ENCODE measurements at places on chromosomes 1 and 21. TPM values are rescaled to one million over a fixed set of nuclear protein-coding genes. Genes with fewer than 3 reads are reported as not detected.

DNA sequence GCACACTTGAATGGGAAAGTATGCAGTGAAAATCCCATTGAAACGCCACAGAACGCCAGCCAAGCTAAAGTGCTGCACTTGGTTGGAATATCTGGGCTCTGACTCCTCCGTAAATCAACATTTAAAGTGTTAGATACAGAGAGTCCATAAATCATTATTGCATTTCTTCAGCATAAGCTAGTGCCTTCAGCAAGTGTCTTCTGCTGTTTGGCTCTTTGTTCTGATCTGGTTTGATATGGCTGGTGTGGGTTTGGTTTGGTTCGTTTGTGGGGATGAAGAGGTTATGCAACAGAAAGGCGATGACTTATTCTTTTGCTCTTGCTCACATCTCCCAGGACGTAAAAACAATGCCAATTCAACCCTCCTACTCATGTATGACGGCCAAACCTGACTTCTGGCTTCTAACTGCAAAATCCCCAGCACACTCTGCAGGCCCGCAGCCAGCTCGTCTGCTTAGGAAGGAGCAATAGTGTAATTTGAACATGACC lies 121.8 kb upstream of the ERG start:
- DNase-seq, result no peak

Gene KRTAP19-1
- not detected for total RNA-seq

- no peak for DNase-seq
Observed at GRCh38 chr1:8665833-8666232, 151.6 kb downstream of the RERE start.

Gene PTPN7
- total RNA-seq, result 0.68 TPM

Gene FASLG
- total RNA-seq, result not detected

- DNase-seq, result no peak
Observed at GRCh38 chr1:150233359-150234308, 2.3 kb downstream of the ANP32E start.

All from dermis blood vessel endothelial cell (primary cell).